ENCODE measurements at places on chromosomes 7 and 10.

DNA sequence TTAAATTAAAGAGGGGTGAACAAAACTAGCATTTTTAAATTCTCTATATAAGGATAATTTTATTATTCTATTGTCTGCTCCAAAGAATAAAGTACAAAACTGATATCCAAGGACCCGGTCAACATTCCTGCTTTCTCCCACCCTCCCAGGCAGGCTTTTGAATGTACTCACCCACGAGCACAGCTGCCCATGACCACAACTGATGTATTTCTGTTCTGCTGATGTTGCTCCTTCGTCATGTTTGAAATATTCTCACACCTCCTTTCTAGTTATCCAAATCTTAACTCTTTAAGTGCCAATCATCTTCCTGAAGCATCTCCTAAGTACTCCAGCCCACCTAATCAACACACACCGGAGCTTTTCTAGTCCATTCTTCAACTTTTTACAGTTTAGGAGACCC is 46.7 kb downstream of the CALD1 start:
- DNase-seq, result no peak

DNA sequence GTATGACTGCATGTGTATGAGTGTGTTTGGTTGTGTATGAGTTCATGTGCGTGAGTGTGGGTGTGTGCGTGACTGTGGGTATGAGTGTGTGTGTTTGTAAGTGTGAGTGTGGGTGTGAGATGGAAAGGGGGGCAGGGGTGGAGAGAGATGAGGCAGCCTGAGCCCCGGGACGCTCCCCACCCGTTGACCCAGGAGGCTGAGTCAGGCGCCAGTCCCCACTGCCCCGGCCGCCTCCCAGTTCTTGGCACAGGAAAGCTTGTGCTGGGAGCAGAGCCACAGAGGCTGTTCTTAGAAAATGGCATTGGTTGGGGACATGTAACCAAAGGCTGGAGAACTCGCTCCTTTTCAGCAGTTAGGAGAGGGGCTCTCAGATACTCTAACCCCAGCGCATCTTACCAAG is 27.8 kb upstream of the NUB1 start:
- DNase-seq, result no peak

DNA sequence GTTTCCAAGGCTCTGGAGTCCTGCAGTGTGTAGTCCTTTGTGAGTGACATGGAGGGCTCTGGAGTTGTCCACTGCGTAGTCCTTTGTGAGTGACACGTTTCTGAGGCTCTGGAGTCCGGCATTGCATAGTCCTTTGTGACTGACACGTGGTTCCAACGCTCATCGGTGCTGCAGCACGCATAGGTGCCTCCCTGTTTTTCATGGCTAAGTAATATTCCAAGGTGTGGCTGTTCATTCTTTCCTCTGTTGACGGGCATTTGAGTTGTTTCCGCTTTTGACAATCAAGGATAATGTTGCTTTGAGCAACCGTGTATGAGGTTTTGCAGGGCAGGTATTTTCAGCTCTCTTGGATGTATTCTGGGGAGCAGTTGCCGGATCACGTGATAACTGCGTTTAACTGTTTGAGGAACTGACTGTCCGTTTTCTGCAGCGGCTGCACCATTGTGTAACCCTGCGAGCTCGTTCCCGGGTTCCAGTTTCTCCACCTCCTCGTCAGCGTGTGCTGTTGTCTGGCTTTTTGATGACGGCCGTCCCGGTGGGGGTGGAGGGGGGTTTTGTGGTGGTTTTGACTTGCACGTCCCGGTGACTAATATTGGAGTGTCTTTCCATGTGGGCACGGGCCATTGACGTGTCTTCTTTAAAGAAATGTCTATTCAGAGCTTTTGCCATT is 21.1 kb downstream of the FAM20C start:
- no peak for DNase-seq

DNA sequence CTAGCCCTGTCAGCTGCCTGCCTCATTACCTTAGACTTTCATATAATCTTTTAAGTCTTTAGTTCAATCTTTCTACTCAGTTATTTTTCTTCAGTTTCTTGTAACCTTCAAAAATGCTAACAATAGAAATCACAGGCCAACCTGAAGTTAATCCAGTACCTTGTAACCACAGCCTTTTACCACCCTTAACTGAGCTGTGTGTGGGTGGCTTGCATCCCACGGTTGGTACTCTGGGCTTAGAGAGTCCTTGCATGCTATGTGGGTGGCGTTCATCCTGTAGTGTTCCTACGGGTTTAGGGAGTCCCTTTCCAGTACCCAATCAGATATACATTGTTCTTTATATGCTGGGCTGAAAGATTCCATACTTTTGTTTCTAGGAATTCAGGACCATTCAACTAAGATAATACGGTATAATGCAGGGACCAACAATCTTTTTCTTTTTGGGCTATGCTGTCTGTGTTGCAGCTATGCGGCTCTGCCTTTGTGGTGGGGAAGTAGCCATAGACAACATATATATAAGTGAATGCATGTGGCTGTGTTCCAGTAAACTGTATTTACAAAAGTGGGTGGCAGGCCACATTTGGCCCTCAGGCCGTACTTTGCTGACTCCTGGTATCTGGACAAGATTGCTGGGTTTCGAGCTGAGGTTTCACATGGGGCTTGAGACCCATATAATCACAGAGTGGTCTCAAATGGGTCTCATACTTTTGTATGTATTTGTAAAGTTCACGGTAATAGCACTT is 280.8 kb upstream of the LRGUK start:
- no peak for DNase-seq

DNA sequence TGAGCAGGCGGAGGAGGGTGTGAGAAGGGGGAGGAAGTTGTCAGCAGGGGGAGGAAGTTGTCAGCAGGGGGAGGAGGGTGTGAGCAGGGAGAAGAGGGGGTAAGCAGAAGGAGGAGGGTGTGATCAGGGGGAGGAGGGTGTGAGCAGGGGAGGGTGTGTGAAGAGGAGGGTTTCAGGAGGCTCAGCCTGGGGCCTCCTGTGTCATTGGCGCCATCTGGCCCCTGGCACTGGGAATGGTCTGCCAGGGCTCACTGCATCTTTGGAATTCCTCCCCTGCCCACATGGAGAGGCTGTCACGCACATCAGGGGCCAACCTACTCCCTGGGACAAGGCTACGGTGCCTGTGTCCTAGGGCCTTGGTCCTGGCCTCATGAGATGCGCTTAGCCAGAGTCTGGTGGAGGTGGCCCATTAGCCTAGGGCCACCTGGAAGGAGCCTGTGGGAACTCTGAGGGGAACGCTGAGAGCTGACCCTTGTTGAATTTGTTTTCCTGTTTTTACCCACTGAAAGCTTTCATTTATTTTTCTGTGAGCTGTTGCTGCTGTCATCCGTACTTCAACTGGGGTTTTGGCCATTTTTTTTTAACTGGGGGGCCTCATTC is 18.0 kb downstream of the CAMK2B start:
- no peak for DNase-seq

- DNase-seq, result no peak
Observed at GRCh38 chr10:35762311-35763030, 120.4 kb upstream of the FZD8 start.

DNA sequence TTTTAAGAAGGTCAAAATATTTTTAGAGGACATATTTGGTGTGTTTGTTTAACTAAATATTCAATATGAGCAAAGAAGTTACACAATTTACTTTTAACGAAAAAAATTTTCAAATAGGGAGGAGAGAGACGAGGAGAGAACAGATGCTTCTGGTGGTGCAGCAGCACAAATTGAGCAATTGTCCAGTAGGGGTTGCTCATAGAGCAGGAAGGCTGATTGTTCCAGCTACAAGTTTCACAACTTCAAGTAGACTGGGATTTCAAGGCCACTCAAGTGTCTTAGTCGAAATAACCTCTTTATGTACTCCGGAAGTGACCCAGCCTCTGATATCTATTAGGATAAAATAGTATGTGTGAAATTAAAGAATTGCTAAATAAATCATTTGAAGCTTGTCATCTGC is 197.9 kb downstream of the HDAC9 start:
- DNase-seq, result no peak

- DNase-seq, result no peak
Observed at GRCh38 chr7:108145401-108145800, 15.2 kb upstream of the LAMB4 start.

DNA sequence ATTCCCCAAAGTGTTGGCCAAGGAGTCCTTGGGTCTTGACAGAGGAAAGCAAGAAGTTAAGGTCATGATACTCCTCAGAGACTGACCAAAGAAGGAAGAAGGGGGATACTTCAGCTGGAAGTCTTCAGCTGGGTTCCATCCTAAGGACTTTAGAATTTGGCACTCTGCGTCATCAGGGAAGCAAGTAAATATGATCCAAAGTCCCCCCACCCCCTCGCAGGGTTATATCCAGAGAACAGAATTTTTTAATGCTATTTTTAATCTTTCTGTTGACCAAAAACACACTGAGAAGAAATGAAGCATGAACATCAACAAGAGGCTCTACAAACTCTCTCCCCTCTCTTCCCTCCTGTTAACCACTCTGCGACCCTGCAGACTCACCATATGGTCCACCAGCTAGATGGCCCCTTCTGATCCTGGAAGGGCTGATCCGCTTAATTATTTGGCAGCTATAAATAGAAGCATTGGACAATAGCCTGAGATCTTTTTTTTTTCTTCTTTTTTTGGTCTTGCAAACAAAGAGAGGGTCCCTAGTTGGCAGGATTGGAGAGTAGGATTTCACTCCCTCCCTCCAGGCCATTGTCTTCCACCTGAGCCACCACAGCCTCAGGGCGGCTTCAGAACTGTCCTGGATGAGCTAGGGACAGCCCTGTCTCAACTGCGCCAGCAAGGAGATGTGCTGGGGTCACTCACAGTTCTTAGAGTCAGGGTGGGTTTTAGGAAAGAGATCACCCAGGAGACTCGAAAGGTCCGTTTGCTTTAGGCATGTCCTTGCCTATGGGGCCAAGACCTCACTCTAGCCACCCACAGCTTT is 196.0 kb downstream of the KCNMA1 start:
- no peak for DNase-seq

DNA sequence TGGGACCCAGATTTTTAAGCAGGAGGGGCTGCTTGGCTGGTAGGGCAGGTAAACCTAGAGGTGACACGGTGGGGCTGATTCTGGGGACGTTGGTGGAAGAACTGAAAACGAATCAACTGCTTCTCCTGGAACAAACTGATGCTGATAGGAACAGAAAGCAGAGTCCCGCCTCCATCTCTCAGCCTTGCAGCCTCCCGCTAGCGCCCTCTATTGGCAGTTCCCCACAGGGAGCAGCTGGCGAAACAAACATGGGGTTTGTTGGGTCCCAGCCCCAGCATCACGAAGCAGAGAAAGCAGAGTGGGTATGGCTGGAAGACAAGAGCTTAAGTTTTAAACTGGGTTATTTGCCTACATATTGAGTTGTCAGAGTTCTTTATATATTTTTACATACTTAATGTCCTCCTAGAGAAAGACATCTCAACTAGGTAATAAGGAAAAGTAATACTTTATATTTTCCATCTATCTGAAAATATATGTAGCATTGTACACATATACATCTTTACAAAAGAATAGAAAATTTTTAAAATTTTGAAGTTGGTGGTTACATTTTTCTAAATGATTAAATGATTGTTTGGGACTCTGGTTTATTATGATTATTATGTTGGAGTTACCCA is 42.3 kb upstream of the FOXI2 start:
- DNase-seq, result no peak

- no peak for DNase-seq
Observed at GRCh38 chr7:155458878-155459699, 1.2 kb downstream of the EN2 start.

- no peak for DNase-seq
Observed at GRCh38 chr10:13955409-13956068, 368.8 kb downstream of the PRPF18 start.

- no peak for DNase-seq
Observed at GRCh38 chr7:150514748-150515222, at the start of gene GIMAP7. Gene GIMAP7 (plus strand): TSS chr7:150514872. CDS start chr7:150519975, 5,103 bp downstream.

- no peak for DNase-seq
Observed at GRCh38 chr10:132375116-132375794, 21.7 kb upstream of the PWWP2B start.

DNA sequence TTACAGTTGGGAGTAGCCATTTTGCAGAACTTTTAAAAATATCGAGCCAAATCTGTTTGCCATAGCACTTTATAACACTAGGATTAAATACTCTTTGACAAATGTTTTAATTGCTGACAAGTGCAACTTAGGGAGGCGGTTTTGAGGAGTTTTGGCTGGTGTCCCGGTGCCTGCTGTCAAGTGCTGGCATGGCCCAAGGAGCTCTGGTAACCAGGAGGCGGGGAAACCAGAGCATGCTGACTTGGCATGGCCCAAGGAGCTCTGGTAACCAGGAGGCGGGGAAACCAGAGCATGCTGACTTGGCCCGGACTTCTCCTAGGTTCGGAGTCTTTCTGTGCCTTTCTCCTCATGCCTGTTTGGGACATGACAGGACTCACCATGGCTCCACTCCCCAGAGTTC is 30.8 kb upstream of the ZNF32 start:
- no peak for DNase-seq

GRCh38 chr7:7751243-7752092 is 33.1 kb upstream of the RPA3 start:
- no peak for DNase-seq

DNA sequence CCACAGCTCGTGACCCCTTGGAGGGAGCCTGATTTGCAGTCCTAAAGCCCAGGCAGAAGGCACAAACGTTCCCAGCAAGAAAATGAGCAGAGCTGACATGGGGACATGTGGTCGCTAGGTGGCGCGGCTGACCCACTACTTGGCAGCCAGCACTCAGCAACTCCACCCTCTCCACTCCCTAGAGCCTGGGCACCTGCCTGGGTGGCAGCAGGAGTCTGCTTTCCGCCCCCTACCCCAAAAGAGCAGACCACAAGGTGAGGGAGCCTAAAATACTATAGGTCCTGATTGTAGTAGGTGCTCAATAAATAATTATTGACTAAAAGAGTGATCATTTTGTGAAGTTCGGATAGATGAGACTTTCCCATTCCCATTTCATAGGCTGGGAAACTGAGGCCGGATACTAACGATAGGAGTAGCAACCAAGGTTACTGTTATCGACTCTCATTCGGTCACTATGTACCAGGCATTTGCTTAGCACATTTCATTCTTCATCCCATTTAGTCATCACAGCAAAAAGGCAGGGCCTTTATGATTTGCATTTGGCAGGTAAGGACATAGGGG is 57.4 kb downstream of the NEUROG3 start:
- DNase-seq, result no peak

DNA sequence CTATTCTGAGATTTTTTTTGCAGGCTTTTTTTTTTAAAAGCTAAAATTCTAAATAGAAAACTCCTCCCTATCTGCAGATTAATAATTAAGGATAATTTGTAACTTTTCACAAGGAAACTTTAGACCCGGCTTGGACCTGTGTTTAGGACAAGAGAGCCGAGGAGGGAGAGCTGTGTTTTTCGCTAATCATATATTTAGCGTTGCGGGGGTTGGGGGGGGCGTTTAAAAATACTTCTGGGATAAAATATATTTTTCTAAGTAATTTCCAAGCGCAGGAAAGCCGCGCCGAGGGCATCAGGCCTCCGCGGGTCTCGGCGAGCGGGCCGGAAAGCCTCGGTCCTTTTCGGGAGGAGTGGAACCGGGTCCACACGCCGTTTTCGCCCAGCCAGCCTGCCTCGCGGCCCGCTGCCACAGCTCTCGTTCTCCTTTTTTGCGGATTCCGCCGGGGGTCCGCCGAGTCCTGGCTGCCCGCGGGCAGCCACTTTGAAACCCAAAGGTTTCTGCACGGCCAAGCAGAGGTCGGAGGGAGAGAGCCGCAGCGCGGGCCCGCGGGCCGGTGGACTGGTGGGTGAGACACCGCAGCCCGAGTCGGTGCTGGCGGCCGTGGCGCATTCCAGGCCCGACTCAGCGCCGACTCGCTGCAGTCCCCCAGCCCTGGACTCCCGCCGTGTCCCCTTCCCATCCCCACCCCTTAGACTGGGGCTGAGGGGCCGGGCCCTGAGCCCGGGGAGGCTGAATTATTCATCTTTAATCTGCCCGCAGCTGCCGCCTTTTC is 2.3 kb downstream of the PAX2 start:
- DNase-seq, result no peak

GRCh38 chr10:62710182-62710581 is 94.3 kb upstream of the ADO start:
- DNase-seq, result no peak

Measured in hypothalamus (tissue), 51 donors.